ENCODE measurements at places on chromosomes 4 and X.

GRCh38 chrX:67781132-67781531 lies 237.3 kb downstream of the AR start:
- no peak for DNase-seq

DNA sequence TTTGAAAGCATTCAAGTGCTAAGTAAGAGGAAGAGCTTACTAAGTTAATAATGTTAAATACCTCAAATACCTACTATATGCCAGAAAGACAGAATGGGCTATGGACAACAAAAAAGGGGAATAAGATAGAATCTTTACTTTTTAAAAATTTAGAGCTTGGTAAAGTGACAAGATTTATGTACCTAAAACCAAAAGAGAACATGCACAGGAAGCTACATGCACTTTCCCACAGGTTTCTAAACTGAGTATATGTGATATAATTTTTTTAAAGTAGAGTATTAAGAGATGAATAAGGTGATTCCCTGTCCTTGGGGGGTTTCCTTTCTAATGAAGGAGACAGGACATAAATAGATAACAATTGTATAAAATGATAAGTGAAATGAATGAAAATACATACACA lies 30.7 kb downstream of the SLC4A4 start:
- no peak for DNase-seq

GRCh38 chr4:45910511-45910910 lies 213.3 kb downstream of the GABRG1 start:
- DNase-seq, result no peak

GRCh38 chrX:115632455-115632854 lies 71.5 kb downstream of the PLS3 start:
- DNase-seq, result no peak

DNA sequence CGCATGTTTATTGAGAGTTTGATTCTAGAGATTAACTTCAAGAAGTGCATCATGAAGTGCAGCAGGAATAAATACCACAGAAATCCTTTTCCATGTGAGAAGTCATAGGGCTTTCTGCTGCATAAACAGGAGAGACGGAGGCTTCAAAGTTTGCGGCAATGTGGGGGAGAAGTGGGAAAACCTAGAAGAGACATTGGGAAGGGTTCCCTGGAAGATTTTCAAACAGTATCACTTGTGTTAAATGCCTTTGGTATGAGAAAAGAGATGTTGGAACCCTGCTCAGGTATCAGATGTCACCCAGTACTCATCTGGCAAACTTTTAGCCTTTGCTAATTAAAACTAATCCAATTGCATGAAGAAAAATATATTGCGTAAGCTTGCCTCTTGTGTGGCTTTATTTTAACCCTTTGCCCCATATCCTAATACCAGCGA lies 15.4 kb downstream of the NHS start:
- no peak for DNase-seq

- DNase-seq, result no peak
Observed at GRCh38 chr4:169745291-169745690, 12.5 kb downstream of the HPF1 start.

- no peak for DNase-seq
Observed at GRCh38 chr4:64518600-64518999, 109.3 kb upstream of the TECRL start.

- DNase-seq, result no peak
Observed at GRCh38 chr4:85128246-85129204, 162.0 kb upstream of the WDFY3 start.

GRCh38 chr4:76606645-76607265 lies 171.7 kb downstream of the SHROOM3 start:
- DNase-seq, result no peak

GRCh38 chr4:186606591-186606992 lies 51.2 kb upstream of the MTNR1A start:
- no peak for DNase-seq

DNA sequence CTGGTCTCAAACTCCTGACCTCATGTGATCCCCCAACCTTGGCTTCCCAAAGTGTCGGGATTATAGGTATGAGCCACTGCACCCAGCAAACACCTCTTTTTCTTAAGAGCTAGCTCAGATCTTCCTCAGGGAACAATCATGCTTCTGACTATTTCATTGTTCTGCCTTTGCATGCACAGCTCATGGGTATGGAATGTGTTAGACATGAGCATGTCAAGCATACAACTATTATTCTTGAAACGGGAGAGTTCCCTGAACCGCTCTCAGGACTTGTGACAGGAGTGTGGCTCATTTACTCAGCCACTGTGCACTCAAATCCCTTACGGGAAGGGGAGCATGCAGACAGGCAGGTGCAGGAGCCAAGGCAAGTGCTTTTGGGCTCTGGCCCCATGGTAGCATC lies 231.7 kb upstream of the TAPT1 start:
- no peak for DNase-seq

GRCh38 chr4:123546573-123547060 lies 150.0 kb downstream of the SPRY1 start:
- no peak for DNase-seq

- DNase-seq, result no peak
Observed at GRCh38 chr4:183658362-183659028, 490 bp downstream of the RWDD4 start.

DNA sequence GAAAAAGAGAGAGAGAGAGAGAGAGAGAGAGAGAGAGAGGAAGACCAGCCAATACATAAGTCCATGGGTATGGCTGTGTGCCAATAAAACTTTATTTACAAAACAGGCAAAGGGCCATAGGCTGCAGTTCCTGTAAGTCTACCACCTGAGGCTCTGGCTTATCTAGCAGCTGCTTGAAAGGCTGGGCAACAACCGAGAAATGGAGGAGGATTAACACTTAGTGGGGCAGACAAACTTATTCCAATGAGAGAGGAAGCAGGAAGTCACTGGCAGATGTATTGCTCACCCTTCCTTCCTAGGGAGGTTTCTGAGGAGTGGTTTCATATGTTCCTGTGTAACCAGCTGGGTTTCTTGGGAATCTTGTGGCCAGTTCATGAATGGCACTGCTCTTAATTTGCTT lies 4.7 kb upstream of the GPR143 start:
- no peak for DNase-seq

- DNase-seq, result no peak
Observed at GRCh38 chrX:107626916-107627315, 1.4 kb upstream of the PRPS1 start.

Measured in stimulated activated CD8-positive, alpha-beta memory T cell treated with anti-CD3 and anti-CD28 coated beads, Interleukin-7, amount 100 ng/mL, for 24 hours (primary cell).